ENCODE measurements at places on chromosomes 1 and 21.

DNA sequence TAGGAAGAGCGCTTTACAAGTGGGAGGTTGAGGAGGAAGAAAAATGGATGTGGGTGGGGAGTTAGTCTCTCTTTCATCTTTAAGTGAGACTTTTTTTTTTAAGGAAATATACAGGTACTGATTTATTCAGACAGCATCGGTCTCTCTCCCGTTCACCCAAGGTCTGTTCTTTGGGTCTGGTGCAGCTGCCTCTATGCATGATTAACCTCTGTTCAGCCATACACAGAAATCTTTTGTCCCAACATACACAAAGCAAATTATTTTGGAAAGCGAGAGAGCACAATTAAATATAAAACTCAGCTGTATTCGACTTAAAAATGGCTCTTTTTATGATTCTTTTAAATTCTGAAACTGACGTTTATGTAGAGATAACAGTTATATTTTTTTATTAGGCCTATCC, 11.0 kb downstream of the PROX1 start:
- H3K36me3 ChIP-seq, result no peaks in the 10 kb centered on the region
- H3K4me1 ChIP-seq, result peaks cover 9% of the 10 kb centered on the region
- no peak overlapping the region for H3K4me3 ChIP-seq
- H3K27me3 ChIP-seq, result peaks cover under 1% of the 10 kb centered on the region
- DNase-seq, result no peak

DNA sequence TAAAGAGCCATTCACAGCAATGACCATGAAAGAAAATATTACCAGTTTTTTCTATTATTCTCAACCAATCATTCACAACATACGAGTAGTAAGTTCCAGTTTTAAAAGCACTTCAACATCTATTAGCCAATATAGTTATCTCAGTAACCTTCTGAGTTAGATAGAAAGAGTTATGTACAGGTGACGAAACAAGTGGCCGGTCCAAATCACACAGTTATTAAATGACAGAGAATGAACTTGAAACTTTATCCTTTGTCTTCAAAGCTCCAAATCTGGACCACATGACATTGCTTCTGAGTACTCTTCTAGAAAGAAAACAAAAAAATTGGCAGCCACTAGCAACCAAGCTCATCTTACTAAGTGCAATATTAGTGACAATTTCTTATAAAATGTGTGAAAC, 393.8 kb downstream of the OMA1 start:
- H3K27me3 ChIP-seq, result no peaks in the 10 kb centered on the region
- H3K27ac ChIP-seq, result no peak overlapping the region
- DNase-seq, result no peak
- H3K36me3 ChIP-seq, result no peaks in the 10 kb centered on the region
- H3K4me3 ChIP-seq, result no peak overlapping the region
- H3K4me1 ChIP-seq, result peaks cover 32% of the 10 kb centered on the region

GRCh38 chr1:109948285-109948630, 36.3 kb upstream of the AHCYL1 start:
- no peaks in the 10 kb centered on the region for H3K36me3 ChIP-seq
- no peaks in the 10 kb centered on the region for H3K27me3 ChIP-seq
- no peak for DNase-seq
- H3K27ac ChIP-seq, result no peak overlapping the region
- no peak overlapping the region for H3K4me3 ChIP-seq

- H3K36me3 ChIP-seq, result no peaks in the 10 kb centered on the region
- no peak overlapping the region for H3K27ac ChIP-seq
- no peak overlapping the region for H3K4me3 ChIP-seq
- no peaks in the 10 kb centered on the region for H3K4me1 ChIP-seq
Observed at GRCh38 chr1:172661107-172661506, 2.2 kb downstream of the FASLG start.

GRCh38 chr1:92310185-92310597, 11.3 kb downstream of the RPAP2 start:
- no peaks in the 10 kb centered on the region for H3K4me1 ChIP-seq
- H3K27me3 ChIP-seq, result no peaks in the 10 kb centered on the region
- peaks cover 6% of the 10 kb centered on the region for H3K36me3 ChIP-seq
- H3K27ac ChIP-seq, result no peak overlapping the region

DNA sequence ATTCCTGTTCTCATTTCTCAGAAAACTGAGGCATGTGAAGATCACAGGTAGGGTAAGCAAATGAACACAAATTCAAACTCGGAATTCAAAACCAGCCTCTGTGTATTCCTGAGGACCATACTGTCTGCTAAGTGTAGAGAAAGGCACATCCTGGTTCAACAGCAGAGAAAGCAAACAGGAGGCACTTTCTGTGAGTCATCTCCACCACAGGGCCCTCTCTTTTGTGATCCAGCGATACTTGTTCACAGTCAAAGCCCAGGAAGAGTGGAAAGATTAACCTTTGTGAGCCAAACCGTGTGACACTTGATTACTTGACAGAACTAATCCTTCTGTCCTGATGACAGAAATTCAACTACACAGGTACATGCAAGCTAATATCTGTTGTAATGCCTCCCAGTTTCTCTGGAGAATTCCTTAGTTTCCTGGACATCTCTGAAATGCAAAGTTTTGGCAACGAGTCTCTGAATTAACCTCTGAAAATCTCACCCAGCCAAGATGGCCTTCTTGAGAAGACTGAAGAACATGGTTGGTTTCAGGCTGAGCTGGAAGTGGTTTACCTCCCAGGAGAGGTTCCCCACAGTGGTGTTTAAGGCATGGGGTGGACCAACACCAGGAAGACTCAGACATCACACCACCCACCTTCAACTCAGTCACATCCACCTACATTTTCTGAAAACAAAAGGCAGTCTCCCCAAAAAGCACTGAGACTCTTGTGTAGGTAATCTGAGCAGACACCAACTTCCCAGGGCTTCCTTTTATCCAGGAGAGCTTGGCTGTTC, 98.2 kb upstream of the ERG start:
- no peaks in the 10 kb centered on the region for H3K4me1 ChIP-seq
- DNase-seq, result no peak

DNA sequence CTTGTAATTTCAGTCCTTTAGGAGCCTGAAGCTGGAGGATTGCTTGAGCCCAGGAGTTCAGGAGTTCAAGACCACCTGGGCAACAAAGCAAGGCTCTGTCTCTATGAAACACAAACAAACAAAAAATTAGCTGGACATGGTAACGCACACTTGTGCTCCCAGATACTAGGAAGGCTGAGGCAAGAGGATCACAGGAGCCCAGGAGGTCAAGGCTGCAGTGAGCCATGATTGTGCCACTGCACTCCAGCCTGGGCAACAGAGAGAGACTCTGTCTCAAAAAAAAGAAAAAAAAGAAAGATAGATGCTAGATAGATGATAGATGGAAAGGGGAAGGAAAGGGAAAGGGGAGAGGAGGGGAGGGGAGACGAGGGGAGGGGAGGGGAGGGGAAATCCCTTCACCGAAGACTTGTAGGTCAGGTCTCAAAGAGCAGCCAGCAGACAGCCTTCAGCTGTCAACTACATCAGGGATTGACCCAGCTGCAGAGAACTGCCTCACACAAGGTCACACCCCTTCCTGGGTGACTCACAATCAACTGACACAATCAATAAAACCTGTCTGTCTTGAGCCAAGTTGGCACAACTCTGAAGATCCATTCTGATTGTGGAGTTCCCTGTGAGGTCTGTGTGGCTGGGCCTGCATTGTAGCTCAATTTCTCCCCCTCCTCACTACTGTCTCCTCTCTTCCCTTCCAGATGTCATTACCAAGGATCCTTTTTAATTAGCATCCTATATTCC, 200.6 kb downstream of the RGS7 start:
- no peak for DNase-seq
- H3K27me3 ChIP-seq, result no peaks in the 10 kb centered on the region
- H3K4me1 ChIP-seq, result no peaks in the 10 kb centered on the region
- no peak overlapping the region for H3K4me3 ChIP-seq
- H3K36me3 ChIP-seq, result no peaks in the 10 kb centered on the region

DNA sequence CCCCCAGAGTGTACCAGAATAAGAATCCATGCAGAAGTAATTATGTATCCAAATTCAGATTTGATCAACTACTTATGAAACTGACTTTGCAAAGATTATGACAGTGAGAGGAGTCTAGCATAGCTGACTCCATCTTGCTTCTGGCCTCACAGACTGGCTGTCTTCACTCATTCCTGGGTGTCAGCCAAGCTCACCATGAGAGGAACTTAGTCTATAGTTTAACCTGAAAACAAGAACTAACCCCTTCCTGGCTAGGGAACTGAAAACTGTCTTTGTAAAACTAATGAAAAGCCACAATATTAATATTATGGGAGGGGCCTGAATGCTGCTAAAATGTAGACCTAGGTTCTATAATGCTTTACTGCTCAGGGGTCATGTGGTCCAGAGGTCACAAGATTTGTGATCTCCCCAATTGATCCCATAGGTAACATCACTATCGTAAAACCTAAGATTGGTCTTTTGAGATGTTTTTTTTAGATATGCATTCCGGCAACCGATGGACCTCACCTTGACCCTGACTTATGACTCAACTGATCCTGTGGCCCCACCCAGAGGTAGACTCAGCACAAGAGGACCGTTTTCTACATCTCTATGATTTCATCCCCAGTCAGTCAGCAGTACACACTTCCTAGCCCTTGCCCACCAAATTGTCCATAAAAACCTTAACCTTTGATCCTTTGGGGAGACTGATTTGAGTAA, 55.2 kb downstream of the ATP1B1 start:
- peaks cover 12% of the 10 kb centered on the region for H3K4me1 ChIP-seq
- DNase-seq, result no peak
- no peak overlapping the region for H3K27ac ChIP-seq
- no peaks in the 10 kb centered on the region for H3K27me3 ChIP-seq
- H3K36me3 ChIP-seq, result no peaks in the 10 kb centered on the region

- no peaks in the 10 kb centered on the region for H3K27me3 ChIP-seq
- H3K4me1 ChIP-seq, result peaks cover 7% of the 10 kb centered on the region
- H3K36me3 ChIP-seq, result no peaks in the 10 kb centered on the region
Observed at GRCh38 chr1:204868340-204868700, 2.3 kb upstream of the NFASC start.

- H3K4me1 ChIP-seq, result no peaks in the 10 kb centered on the region
- DNase-seq, result no peak
- no peak overlapping the region for H3K4me3 ChIP-seq
- no peak overlapping the region for H3K27ac ChIP-seq
- H3K27me3 ChIP-seq, result no peaks in the 10 kb centered on the region
- H3K36me3 ChIP-seq, result no peaks in the 10 kb centered on the region
Observed at GRCh38 chr1:7587773-7588456, 183.2 kb upstream of the VAMP3 start.

DNA sequence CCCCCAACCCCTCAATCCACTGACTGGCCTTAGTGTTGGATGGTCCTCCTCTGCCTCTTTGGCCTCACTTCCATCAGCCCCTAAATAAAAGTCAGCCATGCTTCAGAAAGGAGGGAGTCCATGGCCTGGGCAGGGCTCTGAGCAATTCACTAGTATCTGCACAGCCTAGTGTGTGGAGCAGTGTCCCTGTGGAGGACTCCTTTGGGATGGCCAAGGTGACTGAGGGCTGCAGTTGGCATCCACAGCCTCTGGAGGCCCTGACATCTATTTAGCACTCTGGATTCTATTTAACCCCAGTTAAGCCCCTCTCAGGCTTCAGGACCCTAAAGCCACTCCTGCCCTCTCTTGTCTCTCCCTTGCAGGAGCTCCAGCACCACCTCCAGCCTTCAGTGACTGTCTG, 3.6 kb downstream of the THEM5 start:
- no peak for DNase-seq
- no peak overlapping the region for H3K4me3 ChIP-seq
- H3K27ac ChIP-seq, result no peak overlapping the region
- no peaks in the 10 kb centered on the region for H3K36me3 ChIP-seq
- H3K4me1 ChIP-seq, result peaks cover 4% of the 10 kb centered on the region

GRCh38 chr1:198556971-198557370, 16.5 kb upstream of the ATP6V1G3 start:
- H3K4me1 ChIP-seq, result no peaks in the 10 kb centered on the region
- DNase-seq, result no peak

DNA sequence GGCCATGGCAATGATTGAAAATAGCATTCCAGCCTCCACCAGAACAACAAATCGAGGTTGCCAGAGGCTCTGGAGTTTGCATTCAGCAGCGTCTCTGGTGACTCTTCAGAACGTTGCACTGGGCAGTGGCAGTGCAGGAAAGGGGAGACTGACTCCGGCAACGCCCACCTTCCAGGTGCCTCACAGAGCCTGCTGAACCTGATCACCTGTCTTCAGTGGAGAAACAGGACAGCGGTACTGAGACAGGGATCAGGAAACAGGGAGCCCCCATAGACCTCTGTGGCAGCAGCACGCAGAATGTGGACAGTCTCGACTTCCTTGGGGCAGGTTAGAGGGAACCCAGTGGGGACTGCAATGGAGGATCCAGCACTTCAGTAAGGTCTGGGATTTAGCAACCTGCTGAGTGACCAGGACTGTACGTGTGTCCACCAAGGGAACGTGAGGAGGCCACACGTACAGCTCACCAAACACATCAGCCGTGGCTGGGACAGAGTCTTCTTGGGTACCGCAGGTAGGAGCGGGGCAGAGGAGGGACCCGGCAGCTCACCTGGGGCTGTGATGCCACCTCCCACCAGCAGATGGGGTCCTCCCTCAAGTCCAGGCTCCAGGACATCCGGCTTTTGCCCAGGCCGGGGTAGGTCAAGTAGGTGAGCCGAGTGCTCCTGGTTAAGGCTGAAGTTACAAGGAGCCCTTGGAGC, 128.6 kb downstream of the PRDM2 start:
- H3K36me3 ChIP-seq, result no peaks in the 10 kb centered on the region
- no peak overlapping the region for H3K4me3 ChIP-seq
- peak; percentile 59 for DNase-seq
- peaks cover 6% of the 10 kb centered on the region for H3K27me3 ChIP-seq
- H3K4me1 ChIP-seq, result no peaks in the 10 kb centered on the region

- peaks cover 15% of the 10 kb centered on the region for H3K36me3 ChIP-seq
- no peak for DNase-seq
- no peak overlapping the region for H3K4me3 ChIP-seq
- no peaks in the 10 kb centered on the region for H3K27me3 ChIP-seq
- no peak overlapping the region for H3K27ac ChIP-seq
- no peaks in the 10 kb centered on the region for H3K4me1 ChIP-seq
Observed at GRCh38 chr1:99887890-99888289, 37.7 kb downstream of the AGL start.

DNA sequence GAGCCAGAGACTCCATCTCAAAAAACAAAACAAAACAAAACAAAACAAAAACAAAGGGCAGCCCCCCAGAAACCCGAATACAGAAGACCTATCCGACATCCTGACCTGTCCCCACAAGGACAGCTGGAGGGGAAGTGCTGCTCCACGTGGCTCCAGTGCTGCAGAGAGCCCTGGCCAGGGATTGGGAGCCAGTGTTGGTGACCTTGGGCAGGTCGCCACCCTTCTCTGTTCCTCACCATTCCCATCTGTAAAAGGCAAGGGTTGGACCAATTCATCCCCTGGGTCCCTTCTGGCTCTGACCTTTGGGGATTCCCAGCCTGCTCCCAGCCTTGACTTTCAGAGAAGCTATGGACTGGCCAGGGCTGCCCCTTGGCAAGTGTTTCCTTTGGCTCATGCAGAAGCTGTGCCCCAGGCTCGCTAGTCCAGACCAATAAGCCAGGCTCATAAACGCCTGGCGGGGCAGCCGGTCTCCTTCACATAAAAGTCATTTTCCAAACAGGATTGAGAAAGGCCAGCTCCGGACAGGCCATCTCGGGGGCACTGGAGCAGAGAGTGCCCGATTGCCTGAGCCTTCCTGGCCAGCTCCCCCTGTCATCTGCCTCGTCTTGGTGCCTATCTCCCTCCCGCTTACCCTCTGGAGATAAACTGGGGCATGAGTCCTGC, 20.0 kb upstream of the PADI1 start:
- no peaks in the 10 kb centered on the region for H3K36me3 ChIP-seq
- DNase-seq, result no peak
- H3K27me3 ChIP-seq, result no peaks in the 10 kb centered on the region
- H3K4me1 ChIP-seq, result peaks cover 7% of the 10 kb centered on the region

All from neural progenitor cell (in vitro differentiated cells).